ENCODE measurements at places on chromosomes 2 and 18.
A peak's percentile ranks its signal among the peaks of the same experiment; 100 is the strongest.

DNA sequence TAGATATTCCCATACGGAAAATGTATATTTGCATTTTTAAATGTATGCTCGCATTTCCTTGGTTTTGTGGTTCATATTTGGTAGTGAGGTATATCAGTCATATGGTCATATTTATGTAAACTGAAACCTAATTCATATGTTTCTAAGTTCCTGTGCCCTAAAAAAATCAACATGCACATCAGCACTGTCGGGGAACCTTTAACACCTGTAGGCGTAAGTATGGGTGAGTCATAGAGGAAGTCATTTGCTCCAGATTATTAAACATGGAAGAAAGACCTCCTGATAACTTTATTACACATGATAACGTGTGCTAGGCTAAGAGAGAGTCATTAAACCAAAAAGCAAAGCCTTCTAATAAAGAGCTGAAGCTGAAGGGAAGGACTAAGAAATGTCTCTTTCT is 437.7 kb downstream of the NRXN1 start:
- DNase-seq = no peak

- no peak for DNase-seq
These were observed 14.9 kb downstream of the ELMOD3 start for GRCh38 chr2:85369500-85369899.

GRCh38 chr2:210752532-210752931 is 196.1 kb downstream of the CPS1 start:
- DNase-seq = no peak

- no peak for DNase-seq
These were observed 119.2 kb downstream of the MYCN start for GRCh38 chr2:16059393-16060016.

- no peak for DNase-seq
These were observed 40.3 kb upstream of the ATP8B1 start for GRCh38 chr18:57843386-57843785.

GRCh38 chr2:63981702-63982103 is 37.5 kb downstream of the VPS54 start:
- DNase-seq = no peak

DNA sequence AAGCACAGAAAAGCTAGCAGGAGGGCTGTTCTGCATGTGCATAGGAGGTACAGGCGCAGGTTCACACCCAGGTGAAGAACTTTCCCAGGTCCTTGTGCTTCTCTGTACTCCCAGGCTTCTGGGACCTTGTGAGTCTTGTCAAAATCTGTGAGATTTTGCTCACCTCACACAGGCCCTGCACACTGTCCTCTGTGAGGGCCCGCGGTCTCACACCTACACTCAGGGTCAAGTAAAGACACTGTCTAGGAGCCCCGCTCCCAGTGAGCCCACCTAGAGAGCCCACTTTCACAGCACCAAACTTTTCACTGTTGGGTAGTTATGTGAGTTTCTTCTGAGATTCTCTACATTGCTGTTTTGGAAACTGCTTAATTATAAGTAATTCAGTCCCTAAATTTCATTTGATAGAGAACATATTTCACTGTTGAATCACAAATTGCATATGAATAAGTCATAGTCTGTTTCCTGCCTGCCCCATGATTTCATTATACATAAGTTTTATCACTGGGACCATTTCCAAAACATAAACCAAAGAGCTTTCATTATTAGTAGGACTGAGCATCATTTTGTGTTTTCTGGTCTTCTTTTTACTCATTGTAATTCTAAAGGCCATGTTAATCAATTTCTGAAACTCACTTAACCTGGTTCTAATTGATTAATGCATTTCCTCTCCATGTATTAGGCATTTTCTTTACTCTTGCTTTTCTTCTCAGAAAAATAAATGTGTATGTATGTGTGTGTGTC is 234.2 kb upstream of the SPOPL start:
- DNase-seq = no peak

GRCh38 chr2:46812361-46813019 is 103.1 kb downstream of the MCFD2 start:
- no peak for DNase-seq

GRCh38 chr2:96655526-96655925 is 13.0 kb downstream of the FER1L5 start:
- DNase-seq = no peak

DNA sequence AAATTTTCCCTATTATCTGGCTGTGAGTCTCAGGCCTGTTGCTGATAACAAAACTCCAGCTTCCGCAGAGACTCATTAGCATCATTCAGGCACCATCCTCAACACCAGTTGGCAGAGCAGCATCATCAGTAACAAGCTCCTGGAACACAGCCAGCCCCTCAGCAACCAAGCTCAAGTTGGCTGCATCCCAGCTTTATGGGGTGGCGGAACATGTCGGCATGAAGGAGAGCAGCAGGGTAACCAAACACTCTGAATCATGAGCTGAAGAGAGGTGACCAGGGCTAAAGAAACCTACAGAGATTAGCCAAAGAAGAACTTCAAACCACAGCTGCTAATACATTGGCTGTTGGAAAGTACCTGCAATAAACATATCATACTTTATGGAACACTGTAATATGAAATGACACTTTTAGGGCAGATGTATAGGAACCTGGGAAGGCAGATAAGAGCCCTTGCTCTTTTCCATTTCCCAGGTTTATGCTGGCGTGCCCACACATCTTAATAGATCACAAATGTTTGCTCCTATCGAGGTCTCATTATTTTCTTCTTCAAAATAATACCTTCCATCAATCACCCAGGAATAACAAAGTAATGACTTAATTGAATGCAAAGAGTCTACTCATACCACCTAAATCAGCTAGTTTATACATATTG is 63.8 kb downstream of the PDE11A start:
- no peak for DNase-seq

GRCh38 chr2:15303874-15304273 is 257.3 kb downstream of the NBAS start:
- no peak for DNase-seq

DNA sequence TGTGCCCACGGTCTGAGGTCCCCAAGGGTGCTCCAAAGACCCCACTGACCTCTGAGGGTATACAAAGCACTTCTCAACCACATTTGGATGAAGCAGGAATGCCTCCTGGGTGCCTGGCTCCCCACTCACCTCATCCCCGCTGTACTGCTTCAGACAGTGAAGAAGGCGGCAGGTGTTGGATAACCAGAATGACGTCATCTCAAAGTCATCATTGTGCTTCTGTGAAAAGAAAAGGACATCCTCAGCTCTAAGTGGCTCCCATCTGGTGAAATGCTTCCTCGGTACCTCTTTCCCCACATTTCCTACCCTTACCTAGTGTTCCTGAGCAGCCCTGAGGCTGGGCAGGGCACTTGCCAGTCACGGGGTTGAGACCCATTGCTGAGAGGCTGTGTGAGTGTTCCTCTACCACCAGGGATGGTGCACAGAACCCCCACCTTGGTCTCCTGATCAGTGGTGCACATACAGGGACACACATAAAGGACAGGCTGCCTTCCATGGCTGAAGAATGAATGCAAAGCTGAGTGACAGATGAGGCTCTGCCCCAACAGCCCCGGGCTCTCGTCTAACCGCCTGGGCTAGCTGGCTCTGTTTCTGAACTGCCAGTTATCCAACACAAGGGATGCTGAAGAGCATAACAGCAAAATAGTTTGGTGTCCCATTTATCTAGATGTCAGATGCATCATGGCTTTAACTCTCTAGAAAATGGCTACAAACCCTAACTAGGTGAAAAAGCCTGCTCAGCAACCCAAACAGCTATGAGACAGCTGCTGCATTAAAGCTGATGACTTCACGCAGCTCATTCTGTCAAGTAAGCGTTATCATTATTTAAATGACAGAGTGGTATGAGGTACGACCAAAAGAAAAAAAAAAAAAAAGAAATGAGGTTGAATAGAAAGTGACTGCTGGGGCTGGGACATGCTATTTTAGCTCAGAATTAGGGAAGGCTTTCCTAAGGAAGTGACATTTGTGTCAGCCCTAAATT is 28.2 kb upstream of the ACAA2 start:
- DNase-seq = no peak

DNA sequence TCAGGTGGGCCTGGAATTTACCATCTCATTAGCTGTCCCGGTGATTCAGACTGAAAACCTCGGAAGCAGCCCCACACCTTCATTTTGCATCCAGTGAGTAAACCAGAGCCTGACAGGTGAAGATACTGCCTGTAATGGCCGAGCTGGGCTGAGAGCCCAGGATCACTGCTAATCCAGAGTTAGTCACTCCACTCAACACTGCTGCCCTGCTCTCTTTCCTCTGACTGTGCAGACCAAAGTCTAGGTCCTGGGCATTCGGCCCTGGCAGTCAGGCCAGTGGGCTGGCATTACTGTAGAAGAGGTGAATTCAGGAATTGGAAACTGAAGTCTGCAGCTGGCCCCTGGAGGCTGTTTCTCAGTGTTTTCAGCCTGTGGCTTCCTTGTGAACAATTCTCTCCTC is 44.3 kb downstream of the TMEM17 start:
- no peak for DNase-seq

- DNase-seq = no peak
These were observed 186.2 kb upstream of the REG3G start for GRCh38 chr2:78839259-78839658.

DNA sequence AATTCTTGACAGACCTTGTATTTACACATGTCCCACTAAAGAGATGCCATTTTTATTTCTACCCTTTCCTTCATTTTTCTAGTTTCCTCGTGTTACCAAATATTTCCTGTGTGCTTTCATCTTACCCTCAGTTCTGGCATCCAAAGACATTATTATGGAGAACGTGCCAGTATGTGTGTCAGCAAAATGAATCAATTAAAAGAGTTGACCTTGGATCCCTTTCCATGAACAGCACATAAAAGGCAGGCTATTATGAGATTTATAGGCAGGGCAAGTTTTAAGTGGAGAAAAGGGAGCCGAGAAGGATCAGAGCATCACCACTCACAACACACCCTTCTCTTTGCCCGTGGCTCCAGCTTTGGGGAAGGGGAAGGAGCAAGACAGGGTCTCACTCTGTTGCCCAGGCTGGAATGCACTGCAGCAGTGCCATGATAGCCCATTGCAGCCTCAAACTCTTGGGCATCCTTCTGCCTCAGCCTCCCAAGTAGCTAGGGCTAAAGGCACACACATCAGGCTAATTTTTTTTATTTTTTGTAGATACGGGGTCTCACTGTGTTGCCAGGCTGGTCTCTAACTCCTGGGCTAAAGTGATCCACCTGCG is 149.9 kb downstream of the GFPT1 start:
- DNase-seq = no peak

GRCh38 chr2:10232096-10232815 is 70.4 kb upstream of the HPCAL1 start:
- no peak for DNase-seq

GRCh38 chr2:220320326-220320725 is 692.9 kb downstream of the SLC4A3 start:
- DNase-seq = no peak

DNA sequence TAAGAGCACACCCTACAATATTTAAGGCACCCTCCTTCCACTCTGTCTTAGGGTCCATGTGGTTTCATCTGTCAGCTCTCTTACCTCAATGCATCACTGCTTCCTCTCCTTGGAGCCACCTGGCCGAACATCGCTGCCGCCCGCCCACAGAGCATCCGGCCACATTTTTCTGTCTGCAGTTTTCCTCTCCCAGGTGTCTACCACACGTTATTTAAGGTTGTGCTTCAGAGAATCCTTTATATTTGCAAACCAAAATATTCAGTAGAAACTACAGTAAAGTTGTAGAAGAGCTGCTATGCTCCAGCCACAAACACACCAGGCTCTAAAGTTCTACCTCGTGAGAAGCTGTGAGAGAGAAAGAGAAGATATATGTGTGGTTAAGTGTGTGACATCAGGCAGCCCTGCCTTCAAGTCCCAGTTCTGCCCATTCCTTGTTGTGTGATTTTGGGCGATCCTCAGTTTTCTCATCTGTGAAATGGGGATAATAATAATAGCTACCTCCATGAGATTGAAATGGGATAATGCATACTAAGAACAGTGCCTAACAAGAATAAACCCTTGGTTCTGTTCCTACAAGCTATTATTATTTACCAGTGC is 4.9 kb upstream of the STK17B start:
- peak; percentile 96 for DNase-seq

DNA sequence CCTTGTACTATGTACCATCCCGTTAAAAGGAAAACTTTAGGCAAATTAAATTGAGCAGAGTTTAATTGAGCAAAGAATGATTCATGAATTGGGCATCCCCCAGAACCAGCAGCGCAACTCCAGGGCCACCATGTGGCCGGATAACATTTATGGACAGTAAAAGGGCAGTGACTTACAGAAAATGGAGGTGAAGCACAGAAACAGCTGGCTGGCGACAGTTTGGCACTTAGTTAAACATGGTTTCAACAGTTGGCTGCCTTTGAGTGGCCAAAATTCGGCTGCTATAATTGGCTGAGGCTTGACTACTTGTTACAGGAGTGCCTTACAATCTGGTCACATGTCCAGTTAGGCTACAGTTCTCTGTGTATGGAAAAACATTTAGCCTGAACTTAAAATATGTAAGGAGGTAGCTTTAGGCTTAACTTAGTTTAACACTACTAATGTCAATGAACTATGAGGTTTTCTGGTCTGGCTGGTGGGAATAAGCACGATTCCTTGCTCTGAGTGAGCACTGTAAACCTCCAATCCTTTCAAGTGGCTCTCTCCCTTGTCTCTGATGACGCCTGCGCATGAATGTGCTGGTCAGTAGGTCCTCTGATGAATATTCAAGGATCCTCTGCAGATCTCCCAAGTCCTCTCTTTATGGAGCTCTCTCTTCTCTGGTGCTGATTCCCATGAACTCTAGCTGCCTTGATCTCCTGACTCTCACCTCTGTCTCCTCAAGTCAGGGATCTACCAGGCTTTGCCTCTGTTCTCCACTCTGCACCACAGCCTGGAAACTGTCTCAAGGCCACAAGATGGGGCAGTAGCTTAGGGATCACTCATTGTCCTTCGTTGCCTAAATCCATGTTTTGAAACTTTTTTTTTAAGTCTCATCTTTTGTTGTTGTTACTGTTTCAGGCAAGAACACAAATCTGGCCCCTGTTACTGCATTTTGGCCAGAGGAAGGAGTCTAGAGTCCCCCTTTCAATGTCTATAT is 24.4 kb upstream of the RAB31 start:
- no peak for DNase-seq

- no peak for DNase-seq
These were observed 27.7 kb downstream of the SH3BP4 start for GRCh38 chr2:234979204-234980167.

Measured in central memory CD4-positive, alpha-beta T cell (primary cell).